ENCODE measurements at places on chromosomes 5 and 9. TPM values are rescaled to one million over a fixed set of nuclear protein-coding genes. Genes with fewer than 3 reads are reported as not detected.
A peak's percentile ranks its signal among the peaks of the same experiment; 100 is the strongest.

GRCh38 chr5:78895616-78896015 lies 89.5 kb downstream of the ARSB start:
- DNase-seq: no peak
- H3K27ac ChIP-seq: no peak overlapping the region
- H3K4me1 ChIP-seq: peaks cover 2% of the 10 kb centered on the region
- H3K36me3 ChIP-seq: no peaks in the 10 kb centered on the region
- no peaks in the 10 kb centered on the region for H3K27me3 ChIP-seq
- no peak overlapping the region for H3K4me3 ChIP-seq

- H3K27ac ChIP-seq: no peak overlapping the region
- no peak for DNase-seq
- no peaks in the 10 kb centered on the region for H3K27me3 ChIP-seq
- H3K36me3 ChIP-seq: no peaks in the 10 kb centered on the region
Measured at GRCh38 chr5:150670948-150671310, 9.9 kb downstream of the MYOZ3 start.

Gene SLC46A2
- not detected for total RNA-seq

- no peaks in the 10 kb centered on the region for H3K27me3 ChIP-seq
- H3K27ac ChIP-seq: no peak overlapping the region
- no peak for DNase-seq
- no peak overlapping the region for H3K4me3 ChIP-seq
Measured at GRCh38 chr5:23446424-23446823, 61.0 kb upstream of the PRDM9 start.

- no peak overlapping the region for H3K27ac ChIP-seq
- H3K4me1 ChIP-seq: no peaks in the 10 kb centered on the region
- no peaks in the 10 kb centered on the region for H3K36me3 ChIP-seq
- H3K4me3 ChIP-seq: no peak overlapping the region
Measured at GRCh38 chr9:79565245-79565644, 6.5 kb upstream of the TLE4 start.

DNA sequence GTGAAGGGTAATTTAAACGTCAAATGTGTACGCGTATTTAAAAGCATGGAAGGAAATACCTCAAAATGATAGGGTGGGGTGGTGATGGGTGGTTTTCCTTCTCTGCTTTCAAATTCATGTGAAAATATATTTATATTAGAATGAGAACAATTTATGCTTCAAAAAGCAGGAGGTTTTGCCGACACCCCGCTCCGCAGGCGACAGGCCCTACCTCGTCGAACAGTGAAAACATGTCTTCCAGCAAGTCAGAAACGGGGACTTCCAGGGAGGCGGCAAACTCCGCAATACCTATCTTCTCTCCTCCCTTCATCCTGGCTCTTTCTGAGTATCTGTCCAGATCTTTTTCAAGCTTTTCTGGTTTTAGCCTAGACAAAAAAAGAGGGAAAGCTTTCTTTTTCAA lies 28.5 kb upstream of the SLC6A3 start:
- no peak overlapping the region for H3K4me3 ChIP-seq
- no peaks in the 10 kb centered on the region for H3K4me1 ChIP-seq
- no peak for DNase-seq

Gene CCNI2
- total RNA-seq: not detected

DNA sequence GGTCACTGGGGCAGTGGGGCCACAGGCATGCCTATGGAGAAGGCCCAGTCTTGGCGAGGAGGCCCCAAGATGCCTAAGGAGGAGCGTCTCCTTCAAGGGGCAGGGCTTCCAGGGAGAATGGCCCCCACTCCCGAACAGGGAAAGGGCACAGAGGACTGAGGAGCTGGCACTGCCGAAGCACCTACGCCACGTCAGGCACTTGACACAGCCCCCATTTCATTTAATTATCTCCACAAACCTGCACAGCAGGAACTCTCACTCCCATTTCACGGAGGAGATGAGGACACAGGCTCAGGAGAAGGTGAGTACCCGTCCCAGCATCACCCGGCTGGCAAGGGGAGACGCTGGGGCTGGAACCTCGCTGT lies 26.0 kb downstream of the EGR1 start:
- H3K27me3 ChIP-seq: no peaks in the 10 kb centered on the region
- H3K4me1 ChIP-seq: peaks cover 15% of the 10 kb centered on the region
- H3K4me3 ChIP-seq: peak overlapping the region; percentile 43
- no peak overlapping the region for H3K27ac ChIP-seq

- H3K27me3 ChIP-seq: no peaks in the 10 kb centered on the region
- H3K4me1 ChIP-seq: no peaks in the 10 kb centered on the region
- H3K27ac ChIP-seq: no peak overlapping the region
- H3K4me3 ChIP-seq: no peak overlapping the region
Measured at GRCh38 chr5:133797167-133797566, 171.3 kb downstream of the C5orf15 start.

GRCh38 chr9:127910613-127911205 lies 6.1 kb downstream of the ST6GALNAC4 start:
- H3K4me3 ChIP-seq: no peak overlapping the region
- peaks cover 4% of the 10 kb centered on the region for H3K4me1 ChIP-seq
- no peak for DNase-seq
- no peaks in the 10 kb centered on the region for H3K36me3 ChIP-seq
- no peak overlapping the region for H3K27ac ChIP-seq
- H3K27me3 ChIP-seq: no peaks in the 10 kb centered on the region

Gene SPINK7
- total RNA-seq: not detected

Gene DDX4
- total RNA-seq: not detected

GRCh38 chr9:13485068-13485596 lies 205.6 kb upstream of the MPDZ start:
- no peaks in the 10 kb centered on the region for H3K27me3 ChIP-seq
- H3K27ac ChIP-seq: no peak overlapping the region
- no peak overlapping the region for H3K4me3 ChIP-seq
- peak; percentile 64 for DNase-seq
- H3K36me3 ChIP-seq: no peaks in the 10 kb centered on the region

GRCh38 chr9:113427629-113428028 lies 17.1 kb downstream of the C9orf43 start:
- H3K27me3 ChIP-seq: no peaks in the 10 kb centered on the region
- H3K4me1 ChIP-seq: no peaks in the 10 kb centered on the region
- no peak overlapping the region for H3K4me3 ChIP-seq
- no peak overlapping the region for H3K27ac ChIP-seq
- no peak for DNase-seq
- H3K36me3 ChIP-seq: no peaks in the 10 kb centered on the region

Gene TMC1
- 0.48 TPM for total RNA-seq

Gene KCNT1
- total RNA-seq: 1.0 TPM

- H3K36me3 ChIP-seq: no peaks in the 10 kb centered on the region
- no peak for DNase-seq
- H3K27me3 ChIP-seq: no peaks in the 10 kb centered on the region
- no peak overlapping the region for H3K4me3 ChIP-seq
- no peak overlapping the region for H3K27ac ChIP-seq
Measured at GRCh38 chr5:168696611-168697010, 117.4 kb upstream of the PANK3 start.

DNA sequence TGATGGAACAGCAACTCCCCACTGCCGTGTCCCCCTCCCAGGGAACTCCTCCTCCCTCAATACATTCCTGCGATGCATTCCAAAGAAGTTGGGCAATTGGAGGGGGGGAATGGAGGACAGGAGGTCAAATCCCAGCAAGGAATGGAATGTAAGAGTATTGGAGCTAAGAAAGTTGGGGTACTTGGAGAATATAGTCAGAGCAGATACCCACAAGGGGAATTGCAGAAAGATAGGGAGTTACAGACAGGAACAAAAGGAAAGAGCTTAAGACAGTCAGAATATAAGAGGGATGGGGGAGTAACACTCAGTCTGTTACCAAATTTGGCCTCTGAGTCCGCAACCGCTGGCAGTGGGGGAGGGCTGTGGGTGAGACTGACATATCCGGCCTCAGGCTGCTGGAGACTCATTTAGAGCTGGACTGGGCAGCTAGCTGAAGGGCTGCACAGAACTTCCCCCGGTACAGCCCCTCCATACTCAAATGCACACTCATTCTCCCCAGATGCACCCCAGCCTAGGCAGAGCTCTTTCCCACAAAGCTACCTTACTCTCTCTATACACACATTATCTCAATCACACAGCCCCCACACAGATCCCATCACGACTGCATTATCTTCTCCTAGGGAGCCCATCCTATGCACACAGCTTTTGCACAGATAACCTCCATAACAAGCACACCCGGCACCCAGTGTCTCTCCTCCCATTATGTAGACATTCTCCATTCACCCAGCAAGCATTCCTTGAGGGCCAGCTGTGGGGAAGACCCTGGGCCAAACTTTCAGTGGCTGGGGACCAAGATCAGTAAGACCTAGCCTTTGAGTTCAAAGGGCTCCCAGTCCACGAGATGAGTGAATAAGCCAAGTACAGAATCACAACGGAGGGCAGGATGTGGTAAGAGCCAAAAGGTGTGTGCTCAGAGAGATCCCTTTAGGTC lies 3.7 kb downstream of the TLN1 start:
- DNase-seq: peak; percentile 72
- no peak overlapping the region for H3K27ac ChIP-seq

GRCh38 chr5:168656633-168657032 lies 77.5 kb upstream of the PANK3 start:
- no peak for DNase-seq
- peaks cover 9% of the 10 kb centered on the region for H3K4me1 ChIP-seq
- H3K27ac ChIP-seq: no peak overlapping the region
- H3K4me3 ChIP-seq: no peak overlapping the region
- no peaks in the 10 kb centered on the region for H3K36me3 ChIP-seq

DNA sequence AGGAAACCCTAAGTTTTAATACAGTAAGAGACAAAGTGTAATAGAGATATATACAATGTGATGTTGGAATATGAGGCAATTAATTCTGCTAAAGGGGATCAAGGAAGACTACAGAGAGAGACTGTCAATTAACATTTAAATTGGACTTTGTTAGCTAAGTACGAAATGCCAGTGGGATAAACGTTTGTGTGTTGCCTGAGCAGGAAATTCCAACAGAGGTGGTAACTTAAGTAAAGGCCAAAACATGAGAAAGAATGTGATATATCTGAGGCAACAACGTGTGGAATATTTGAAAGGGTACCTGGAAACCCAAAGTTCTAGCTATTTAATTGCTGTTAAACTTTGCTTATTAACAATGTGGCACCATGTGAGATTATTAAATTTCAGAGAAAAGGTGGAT lies 1666.9 kb upstream of the WWC1 start:
- H3K27me3 ChIP-seq: no peaks in the 10 kb centered on the region
- H3K27ac ChIP-seq: no peak overlapping the region
- no peak overlapping the region for H3K4me3 ChIP-seq

DNA sequence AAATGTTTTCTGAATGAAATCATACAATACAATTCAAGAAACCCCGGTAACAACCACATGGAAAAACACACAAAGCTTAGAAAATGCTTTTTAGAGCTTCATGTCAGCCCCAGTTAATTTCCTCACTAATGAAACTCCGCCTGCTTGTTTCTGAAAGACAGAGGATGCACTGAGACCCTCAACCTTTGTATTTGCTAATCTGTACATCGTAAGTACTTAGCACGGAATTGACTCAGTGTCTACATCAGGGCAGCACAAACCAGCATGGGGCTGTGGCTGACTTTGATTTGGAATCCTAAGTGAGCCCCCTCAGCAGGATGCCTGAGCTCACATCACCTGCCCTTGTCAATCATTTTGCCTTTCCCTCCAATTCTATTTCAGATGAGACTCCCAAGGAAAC lies 499.1 kb upstream of the MPDZ start:
- H3K27ac ChIP-seq: no peak overlapping the region
- no peak overlapping the region for H3K4me3 ChIP-seq
- H3K4me1 ChIP-seq: no peaks in the 10 kb centered on the region
- no peaks in the 10 kb centered on the region for H3K27me3 ChIP-seq

Gene GARIN3
- total RNA-seq: not detected

DNA sequence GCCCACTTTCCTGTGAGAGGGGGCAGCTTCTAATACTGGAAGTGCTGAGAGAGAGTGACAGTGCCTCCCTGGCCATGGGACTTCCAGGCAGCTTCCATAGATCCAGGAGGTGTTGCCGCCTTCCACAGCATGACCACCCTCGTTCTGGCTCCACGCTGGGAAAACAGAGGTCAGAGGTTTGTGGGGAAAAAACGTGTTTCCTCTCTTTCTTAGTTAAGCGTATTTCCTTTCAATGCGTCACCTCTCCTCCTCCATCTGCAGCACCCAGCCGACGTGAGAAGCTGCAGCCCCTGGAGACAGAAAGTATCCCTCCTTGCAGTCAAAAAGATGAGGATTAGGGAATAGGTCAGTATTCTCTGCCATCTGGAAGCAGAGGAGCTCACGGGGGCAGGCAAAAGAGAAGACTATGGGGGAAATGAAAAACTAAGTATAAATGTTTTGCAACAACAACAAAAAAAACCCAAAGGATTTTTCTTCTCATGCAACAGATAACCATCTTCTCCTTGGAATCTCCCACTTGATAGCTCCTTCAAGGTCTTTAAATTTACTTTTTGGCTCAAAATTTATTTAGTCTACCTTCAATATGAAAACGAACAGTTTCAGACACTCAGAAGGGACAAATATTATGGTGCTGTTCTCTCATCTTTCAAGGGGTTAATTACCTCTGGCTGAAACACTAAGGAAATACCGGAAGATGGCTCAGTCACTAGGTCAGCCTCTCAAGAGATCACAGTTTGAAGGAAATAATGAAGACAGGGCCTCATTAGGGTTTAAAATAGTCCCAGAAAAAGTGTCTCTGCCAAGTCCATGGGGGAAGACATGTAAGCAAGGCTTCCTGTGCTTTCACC lies 38.0 kb downstream of the MTMR12 start:
- no peaks in the 10 kb centered on the region for H3K27me3 ChIP-seq
- H3K27ac ChIP-seq: peak overlapping the region; percentile 26
- H3K4me1 ChIP-seq: peaks cover 12% of the 10 kb centered on the region
- H3K4me3 ChIP-seq: no peak overlapping the region

GRCh38 chr5:160262151-160263074 lies 33.1 kb downstream of the FABP6 start:
- H3K4me3 ChIP-seq: no peak overlapping the region
- DNase-seq: no peak
- H3K27ac ChIP-seq: no peak overlapping the region

Gene HACD4
- 5.2 TPM for total RNA-seq

GRCh38 chr9:106296426-106296825 lies 566.5 kb upstream of the ZNF462 start:
- no peak overlapping the region for H3K4me3 ChIP-seq
- H3K27me3 ChIP-seq: no peaks in the 10 kb centered on the region
- no peak overlapping the region for H3K27ac ChIP-seq
- no peak for DNase-seq

Gene PRLR
- total RNA-seq: 3.2 TPM

GRCh38 chr9:5852987-5853386 lies 20.1 kb upstream of the ERMP1 start:
- DNase-seq: no peak
- no peak overlapping the region for H3K4me3 ChIP-seq
- H3K27ac ChIP-seq: no peak overlapping the region
- H3K27me3 ChIP-seq: no peaks in the 10 kb centered on the region
- H3K4me1 ChIP-seq: no peaks in the 10 kb centered on the region

DNA sequence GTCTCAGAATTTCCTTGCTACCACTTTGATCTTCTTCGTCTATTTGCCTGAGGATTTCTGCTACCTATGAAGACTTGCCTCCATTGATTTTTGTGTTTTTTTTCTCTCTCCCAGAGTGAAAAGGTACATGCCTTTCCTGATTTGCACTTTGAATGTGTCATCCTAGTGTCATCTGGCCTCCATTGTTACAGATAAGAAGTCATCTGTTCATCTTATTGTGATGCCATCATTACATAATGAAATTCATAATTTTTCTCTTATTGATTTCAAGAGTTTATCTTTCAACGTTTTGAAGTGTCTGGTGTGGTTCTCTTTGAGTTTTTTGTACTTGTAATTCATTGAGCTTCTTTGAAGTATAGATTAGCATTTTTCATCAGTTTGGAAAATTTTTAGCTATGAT lies 144.8 kb downstream of the SH3GL2 start:
- no peaks in the 10 kb centered on the region for H3K4me1 ChIP-seq
- no peak overlapping the region for H3K27ac ChIP-seq
- no peaks in the 10 kb centered on the region for H3K36me3 ChIP-seq
- H3K4me3 ChIP-seq: no peak overlapping the region
